Osteocyte (in vitro differentiated cells): ENCODE measurements at places on chromosomes 4 and X. TPM values are rescaled to one million over a fixed set of nuclear protein-coding genes. Genes with fewer than 3 reads are reported as not detected.

DSPP gene
- not detected in 2 replicates for total RNA-seq

GAGE12J gene
- not detected in 2 replicates for total RNA-seq

CDS1 gene
- not detected in 2 replicates for total RNA-seq

LIMCH1 gene
- total RNA-seq = 0.29 and 0.43 TPM in 2 replicates

DAPP1 gene
- not detected in 2 replicates for total RNA-seq

- peaks cover 1% of the 10 kb centered on the region for H3K36me3 ChIP-seq
- no peaks in the 10 kb centered on the region for H3K4me1 ChIP-seq
Measured at GRCh38 chr4:95606739-95607138, 58.0 kb upstream of the UNC5C start.

GRCh38 chrX:41923978-41924683, 777 bp upstream of the CASK start:
- peak overlapping the region; percentile 70 for H3K27ac ChIP-seq
- H3K4me3 ChIP-seq = peak overlapping the region; percentile 82
- DNase-seq = no peak
- H3K36me3 ChIP-seq = no peaks in the 10 kb centered on the region
- peaks cover 3% of the 10 kb centered on the region for H3K27me3 ChIP-seq

DNA sequence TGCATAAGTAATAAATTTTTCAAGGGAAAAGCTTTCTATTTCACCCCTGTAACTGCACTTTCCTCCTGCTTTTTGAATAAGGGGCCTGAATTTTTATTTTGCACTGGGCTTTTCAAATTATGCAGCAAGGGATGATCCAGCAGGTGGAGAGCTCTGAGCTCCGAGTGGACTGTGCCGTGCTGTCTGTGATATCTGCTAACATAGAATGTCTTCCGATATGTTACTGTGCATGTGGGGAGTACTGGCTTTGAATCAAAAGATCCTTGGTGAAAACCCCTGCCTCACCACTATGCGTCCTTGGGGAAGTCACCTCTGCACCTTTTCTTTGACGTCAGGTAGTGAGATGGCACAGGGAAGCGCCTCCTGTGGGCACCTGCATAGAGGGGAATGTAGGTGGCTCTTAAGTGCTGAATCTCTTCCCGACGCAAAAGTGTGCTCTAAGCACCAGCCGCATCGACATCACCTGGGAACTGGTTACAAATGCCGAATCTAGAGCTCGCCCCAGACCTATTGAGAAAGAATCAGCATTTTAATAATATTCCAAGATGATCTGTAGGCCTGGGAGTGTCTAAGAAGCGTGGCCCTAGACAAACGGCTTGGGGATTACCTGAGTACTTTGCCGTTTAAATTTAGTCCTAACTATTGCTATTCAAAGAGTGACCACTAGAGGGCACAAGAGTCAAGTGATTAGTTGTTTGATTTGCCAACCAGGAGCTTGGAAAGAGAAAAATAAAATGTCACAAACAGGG, 19.2 kb upstream of the WFS1 start:
- H3K4me3 ChIP-seq = no peak overlapping the region
- H3K27ac ChIP-seq = no peak overlapping the region
- H3K4me1 ChIP-seq = no peaks in the 10 kb centered on the region

- H3K4me1 ChIP-seq = no peaks in the 10 kb centered on the region
- H3K27ac ChIP-seq = no peak overlapping the region
- H3K27me3 ChIP-seq = peaks cover 20% of the 10 kb centered on the region
- no peaks in the 10 kb centered on the region for H3K36me3 ChIP-seq
- no peak overlapping the region for H3K4me3 ChIP-seq
- DNase-seq = no peak
Measured at GRCh38 chr4:184994010-184994622, 24.2 kb upstream of the HELT start.
